ENCODE measurements at places on chromosomes 2 and 18.

- DNase-seq, result no peak
Measured at GRCh38 chr18:33918571-33918970, 306.1 kb downstream of the NOL4 start.

- no peak for DNase-seq
Measured at GRCh38 chr2:20723543-20723942, 56.6 kb downstream of the GDF7 start.

GRCh38 chr18:47490882-47491281 lies 239.4 kb upstream of the SKOR2 start:
- no peak for DNase-seq

- no peak for DNase-seq
Measured at GRCh38 chr2:196316050-196316430, 144.7 kb upstream of the STK17B start.

Measured in CD4-positive, alpha-beta T cell treated with Interleukin-6 for 4 hours (primary cell).